Vagina (tissue), 2 donors: ENCODE measurements at places on chromosomes 3 and 15.

- H3K4me3 ChIP-seq = no peak overlapping the region
- peak overlapping the region; percentile 21 for H3K27ac ChIP-seq
- H3K36me3 ChIP-seq = no peaks in the 10 kb centered on the region
- no peak for DNase-seq
- H3K4me1 ChIP-seq = peaks cover 86% of the 10 kb centered on the region
Observed at GRCh38 chr15:51842852-51843737, 13.6 kb downstream of the TMOD3 start.

GRCh38 chr15:79978655-79979514, 7.9 kb upstream of the BCL2A1 start:
- no peak for DNase-seq
- H3K4me1 ChIP-seq = no peaks in the 10 kb centered on the region
- H3K27ac ChIP-seq = no peak overlapping the region
- H3K36me3 ChIP-seq = no peaks in the 10 kb centered on the region
- H3K27me3 ChIP-seq = no peaks in the 10 kb centered on the region

DNA sequence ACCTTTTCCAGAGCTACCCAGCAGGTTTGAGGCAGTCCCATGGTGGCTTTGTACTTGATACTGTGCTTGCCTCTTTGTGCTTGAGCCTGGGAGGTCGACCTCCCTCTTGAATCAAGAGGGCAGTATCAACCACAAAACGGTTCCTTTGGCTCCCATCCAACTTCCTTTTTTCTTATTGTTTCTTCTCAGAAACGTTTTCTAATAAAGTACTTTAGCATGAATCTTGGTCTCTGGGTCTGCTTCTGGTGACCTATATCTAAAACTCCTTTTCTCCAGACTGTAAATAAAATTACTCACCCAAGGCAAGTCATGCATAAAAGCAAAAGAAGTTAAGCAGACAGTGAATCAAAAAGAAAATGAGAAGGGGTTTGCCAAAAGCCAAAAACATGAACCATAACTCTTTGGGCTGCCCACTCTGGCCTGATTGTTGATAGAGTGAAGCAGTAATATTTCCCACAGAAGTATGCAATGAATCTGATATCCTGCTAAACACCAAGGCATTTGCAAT, 112.2 kb upstream of the SLC4A7 start:
- H3K4me1 ChIP-seq = peaks cover 35% of the 10 kb centered on the region
- no peak overlapping the region for H3K4me3 ChIP-seq
- DNase-seq = no peak
- no peaks in the 10 kb centered on the region for H3K27me3 ChIP-seq

GRCh38 chr3:136277115-136277514, 27.0 kb downstream of the PCCB start:
- H3K4me1 ChIP-seq = no peaks in the 10 kb centered on the region
- H3K27ac ChIP-seq = no peak overlapping the region
- H3K36me3 ChIP-seq = no peaks in the 10 kb centered on the region
- no peak for DNase-seq
- H3K27me3 ChIP-seq = no peaks in the 10 kb centered on the region
- H3K4me3 ChIP-seq = no peak overlapping the region

DNA sequence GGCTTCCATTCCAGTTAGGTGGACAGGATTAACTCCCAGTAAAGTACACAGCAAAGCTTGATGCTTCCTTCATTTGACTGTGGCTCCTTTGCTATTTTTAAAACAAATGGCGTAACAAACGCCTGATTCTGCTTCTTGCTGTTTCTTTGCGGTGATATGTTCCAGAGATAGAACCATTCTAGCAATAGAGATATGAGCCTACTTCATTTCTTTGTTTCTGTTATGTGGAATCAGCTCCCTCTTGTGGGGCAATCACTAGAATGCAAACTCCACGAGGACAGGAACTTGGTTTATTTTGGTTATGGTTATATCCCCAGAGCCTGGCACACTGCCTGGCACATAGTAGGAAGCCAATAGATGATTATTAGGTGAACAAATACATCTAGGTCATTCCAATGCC, 122.6 kb upstream of the SLC6A11 start:
- no peak overlapping the region for H3K4me3 ChIP-seq
- no peaks in the 10 kb centered on the region for H3K4me1 ChIP-seq
- no peaks in the 10 kb centered on the region for H3K36me3 ChIP-seq
- H3K27ac ChIP-seq = no peak overlapping the region
- no peaks in the 10 kb centered on the region for H3K27me3 ChIP-seq

DNA sequence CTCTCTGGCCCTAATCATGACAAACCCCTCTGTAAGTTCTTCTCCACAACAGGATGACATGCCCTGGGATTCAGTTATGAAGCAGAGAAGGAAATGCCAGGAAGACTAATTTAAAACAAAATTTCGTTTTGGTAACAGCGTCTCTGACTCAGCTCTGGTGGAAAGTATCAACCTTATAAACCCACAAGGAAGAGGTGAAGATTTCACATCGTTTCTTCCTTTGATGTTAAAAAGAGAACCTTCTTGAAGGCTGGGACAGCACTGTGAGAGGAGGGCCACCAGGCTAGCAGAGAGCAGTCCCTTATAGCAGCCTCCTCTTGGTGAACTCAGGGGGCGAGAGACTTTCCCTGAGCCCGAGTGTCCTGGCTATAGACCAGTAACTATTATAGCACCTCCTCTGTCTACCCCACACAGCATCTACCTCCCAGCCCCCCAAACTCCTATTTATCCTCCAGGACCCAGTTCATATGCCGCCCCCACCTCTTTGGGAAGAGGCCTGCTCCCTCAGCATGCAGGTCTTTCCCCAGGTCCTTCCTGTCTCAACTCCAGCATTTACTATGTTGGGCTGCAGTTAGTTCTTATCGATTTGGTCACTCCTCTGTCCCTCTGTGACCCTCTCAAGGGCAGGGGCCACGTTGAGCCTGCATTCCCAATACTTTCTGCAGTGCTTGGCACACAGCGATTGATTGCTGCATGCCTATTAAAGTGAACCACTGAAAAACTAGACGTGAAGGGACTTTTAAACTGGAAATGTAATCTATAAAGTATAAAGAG, 321.5 kb upstream of the ICE2 start:
- peaks cover 22% of the 10 kb centered on the region for H3K4me1 ChIP-seq
- H3K27me3 ChIP-seq = no peaks in the 10 kb centered on the region
- no peaks in the 10 kb centered on the region for H3K36me3 ChIP-seq

DNA sequence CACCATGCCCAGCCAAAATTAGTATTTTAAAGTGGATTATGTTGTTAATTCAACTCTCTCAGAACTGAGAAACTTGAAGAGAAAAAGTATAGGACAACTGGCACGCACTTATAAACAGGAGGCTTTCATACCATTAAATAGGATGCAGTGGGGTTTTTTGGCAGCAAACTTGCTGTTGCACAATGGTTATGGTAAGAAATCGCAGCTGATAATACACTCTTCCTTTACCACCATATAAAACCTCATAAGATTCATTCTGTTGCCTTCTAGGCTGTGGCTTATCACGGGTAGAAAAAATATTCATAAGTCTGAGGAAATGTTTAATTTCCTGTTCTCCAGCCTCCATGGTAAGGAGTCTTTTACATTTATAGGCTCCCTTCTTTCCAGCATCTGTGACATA, 95.3 kb downstream of the TMCO5A start:
- no peaks in the 10 kb centered on the region for H3K4me1 ChIP-seq
- no peaks in the 10 kb centered on the region for H3K27me3 ChIP-seq
- no peaks in the 10 kb centered on the region for H3K36me3 ChIP-seq

DNA sequence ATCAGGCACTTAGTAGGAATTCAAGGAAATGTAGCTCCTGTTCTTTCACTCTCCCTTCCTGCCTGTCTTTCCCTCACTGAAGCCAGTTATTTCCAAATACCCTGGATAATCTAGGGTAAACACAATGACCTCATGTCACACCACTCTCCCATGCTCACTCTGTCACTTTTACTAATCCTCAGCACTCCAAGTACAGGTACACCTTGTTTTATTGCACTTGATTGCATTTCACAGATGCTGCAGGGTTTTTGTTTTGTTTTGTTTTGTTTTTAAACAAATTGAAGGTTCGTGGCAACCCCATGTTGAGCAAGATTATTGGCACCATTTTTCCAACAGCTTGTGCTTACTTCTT, 40.8 kb downstream of the PPM1L start:
- H3K27me3 ChIP-seq = no peaks in the 10 kb centered on the region
- DNase-seq = no peak
- no peak overlapping the region for H3K27ac ChIP-seq
- H3K36me3 ChIP-seq = no peaks in the 10 kb centered on the region
- peaks cover 3% of the 10 kb centered on the region for H3K4me1 ChIP-seq

DNA sequence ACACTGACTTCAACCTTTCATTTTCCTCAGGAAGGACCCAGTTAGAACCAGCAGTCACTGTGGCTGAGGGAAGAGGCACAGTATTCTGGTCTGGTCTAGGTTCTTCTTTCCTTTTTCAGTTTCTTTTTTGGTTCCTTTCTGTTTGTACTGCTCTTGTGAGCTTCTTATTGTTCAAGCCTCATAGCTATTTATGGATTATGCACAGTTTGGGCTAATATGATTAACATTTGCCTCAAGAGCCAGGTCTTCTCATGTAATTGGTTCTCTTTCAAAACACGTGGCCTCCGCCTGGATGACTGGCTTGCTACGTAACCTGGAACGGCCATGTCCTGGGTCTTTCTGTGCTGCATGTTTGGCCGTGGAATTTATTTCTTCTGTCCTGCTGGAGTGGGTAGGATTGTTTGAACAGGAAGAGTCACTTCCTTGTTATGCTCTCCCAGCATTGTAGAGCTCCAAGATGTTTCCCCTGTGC, 43.3 kb downstream of the RBMS3 start:
- peak overlapping the region; percentile 27 for H3K27ac ChIP-seq
- no peak for DNase-seq
- H3K4me1 ChIP-seq = peaks cover 5% of the 10 kb centered on the region
- H3K27me3 ChIP-seq = no peaks in the 10 kb centered on the region

DNA sequence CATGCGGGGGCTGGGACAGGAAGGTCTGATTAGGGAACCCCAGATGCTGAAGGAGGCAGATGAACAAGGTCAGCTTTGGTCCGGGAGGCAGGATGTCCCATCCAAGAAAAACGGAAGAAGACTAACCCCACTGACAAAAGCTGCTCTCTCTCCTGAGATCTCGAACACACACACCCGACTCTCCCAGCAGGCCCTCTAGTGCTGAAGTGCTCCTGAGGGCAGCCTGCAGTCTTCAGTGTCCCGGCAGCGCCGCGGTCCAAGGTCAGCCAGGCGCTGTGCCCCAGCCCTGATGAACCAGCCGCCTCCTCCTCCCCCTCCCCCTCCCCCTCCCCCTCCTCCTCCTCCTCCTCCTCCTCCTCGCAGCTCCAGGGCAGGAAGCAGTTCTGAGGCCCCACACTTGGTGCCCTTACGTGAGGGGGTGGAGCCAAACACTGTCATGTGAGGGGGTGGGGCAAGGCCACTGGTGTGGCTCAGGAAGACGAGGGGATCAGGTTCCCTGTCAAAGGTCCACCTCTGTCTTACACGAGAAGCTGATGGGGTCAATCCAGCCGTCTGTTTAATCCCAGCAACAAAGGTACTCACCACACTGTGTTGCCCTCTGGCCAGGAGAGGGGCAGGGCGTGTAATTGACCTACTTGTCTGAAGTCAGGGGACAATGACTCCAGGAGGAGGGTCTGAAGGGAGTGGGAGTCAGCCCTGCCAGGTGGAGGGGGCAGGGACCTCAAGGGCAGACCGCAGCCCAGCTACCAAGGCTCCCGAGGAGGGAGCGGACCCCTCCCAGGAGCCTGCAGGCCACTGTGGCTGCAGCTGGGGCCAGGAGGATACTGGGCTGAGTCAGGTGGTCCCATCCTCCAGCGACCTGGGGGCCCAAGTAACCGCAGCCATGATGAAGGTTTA, 34.3 kb downstream of the PRR23E start:
- H3K27ac ChIP-seq = no peak overlapping the region
- no peaks in the 10 kb centered on the region for H3K36me3 ChIP-seq
- H3K27me3 ChIP-seq = no peaks in the 10 kb centered on the region
- H3K4me3 ChIP-seq = no peak overlapping the region

GRCh38 chr3:49911124-49911420, 7.4 kb upstream of the MST1R start:
- H3K36me3 ChIP-seq = no peaks in the 10 kb centered on the region
- H3K4me1 ChIP-seq = peaks cover 11% of the 10 kb centered on the region
- no peaks in the 10 kb centered on the region for H3K27me3 ChIP-seq
- H3K27ac ChIP-seq = no peak overlapping the region

- H3K36me3 ChIP-seq = no peaks in the 10 kb centered on the region
- H3K4me1 ChIP-seq = peaks cover 5% of the 10 kb centered on the region
- H3K4me3 ChIP-seq = no peak overlapping the region
- H3K27me3 ChIP-seq = no peaks in the 10 kb centered on the region
Observed at GRCh38 chr3:139601191-139601961, 61.8 kb upstream of the RBP1 start.

- H3K36me3 ChIP-seq = no peaks in the 10 kb centered on the region
- H3K27ac ChIP-seq = no peak overlapping the region
- DNase-seq = peak; percentile 64
Observed at GRCh38 chr15:100339999-100340398, 1.8 kb downstream of the ADAMTS17 start.

- peaks cover 45% of the 10 kb centered on the region for H3K4me1 ChIP-seq
- DNase-seq = no peak
- H3K27ac ChIP-seq = no peak overlapping the region
Observed at GRCh38 chr3:48012659-48013058, 3.6 kb downstream of the MAP4 start.
